ENCODE measurements at places on chromosomes 5 and 9. TPM values are rescaled to one million over a fixed set of nuclear protein-coding genes. Genes with fewer than 3 reads are reported as not detected.

Gene LCN1
- not detected for total RNA-seq

Gene SPATA31E1
- not detected for total RNA-seq

Gene STPG3
- not detected for total RNA-seq

Gene ZNF454
- 3.4 TPM for total RNA-seq

Gene AKNA
- total RNA-seq = 25.1 TPM

DNA sequence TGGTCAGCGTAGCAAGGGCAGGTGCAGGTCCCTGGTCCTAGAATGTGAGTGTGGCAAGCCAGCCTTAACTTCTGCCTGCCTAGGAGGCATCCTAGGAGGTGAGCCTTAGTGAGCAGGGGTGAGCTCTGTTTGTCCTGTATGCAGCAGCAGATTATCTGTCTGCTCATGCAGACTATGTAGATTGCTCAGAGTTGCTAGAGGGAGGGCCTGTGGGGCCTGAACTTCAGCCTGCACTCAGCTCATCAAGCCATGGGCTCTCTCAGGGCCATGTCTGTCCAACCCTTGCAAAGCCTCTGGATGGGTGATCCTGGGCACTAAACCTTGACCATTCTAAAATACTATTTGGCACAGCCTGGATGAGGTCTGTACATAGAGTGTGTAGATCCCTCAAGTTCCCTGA lies 8.5 kb upstream of the CTSL start:
- no peak overlapping the region for H3K27ac ChIP-seq
- H3K4me3 ChIP-seq = no peak overlapping the region
- no peaks in the 10 kb centered on the region for H3K27me3 ChIP-seq
- DNase-seq = no peak
- no peaks in the 10 kb centered on the region for H3K36me3 ChIP-seq

DNA sequence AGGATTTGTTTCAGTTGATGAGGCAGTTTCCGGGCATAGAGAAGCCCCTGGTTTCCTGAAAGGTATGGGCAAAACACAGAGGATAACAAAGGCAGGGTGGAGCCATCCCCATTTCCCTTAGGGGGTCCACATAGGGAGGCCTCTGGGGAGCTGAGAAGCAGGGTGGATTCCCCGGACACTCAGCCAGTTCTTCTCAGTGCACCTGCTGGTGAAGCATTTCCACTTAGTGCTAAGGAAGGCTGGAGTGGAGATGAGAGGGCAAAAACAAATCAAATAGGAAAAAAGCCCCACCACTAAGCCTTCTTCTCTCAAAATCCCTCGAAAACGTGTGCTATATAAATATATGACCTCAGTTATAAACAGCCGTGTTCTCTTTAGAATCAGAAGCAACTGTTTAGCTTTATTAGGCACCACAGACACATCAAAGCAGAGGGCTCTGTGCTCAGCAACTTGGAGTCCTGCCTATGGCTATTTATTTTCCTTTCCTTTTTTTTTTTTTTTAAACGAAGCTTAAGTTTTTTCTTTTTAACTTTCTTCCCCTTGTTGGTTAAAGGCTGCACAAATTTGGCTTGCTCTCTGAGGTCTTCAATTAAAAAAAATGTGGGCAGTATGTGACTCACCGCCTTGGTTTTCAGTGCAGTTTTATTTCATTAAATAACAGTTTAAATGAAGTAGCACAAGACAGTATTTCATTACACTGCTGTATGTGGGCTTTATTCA lies 67.7 kb downstream of the PRDM6 start:
- H3K27me3 ChIP-seq = no peaks in the 10 kb centered on the region
- DNase-seq = no peak
- no peaks in the 10 kb centered on the region for H3K36me3 ChIP-seq
- no peak overlapping the region for H3K27ac ChIP-seq

DNA sequence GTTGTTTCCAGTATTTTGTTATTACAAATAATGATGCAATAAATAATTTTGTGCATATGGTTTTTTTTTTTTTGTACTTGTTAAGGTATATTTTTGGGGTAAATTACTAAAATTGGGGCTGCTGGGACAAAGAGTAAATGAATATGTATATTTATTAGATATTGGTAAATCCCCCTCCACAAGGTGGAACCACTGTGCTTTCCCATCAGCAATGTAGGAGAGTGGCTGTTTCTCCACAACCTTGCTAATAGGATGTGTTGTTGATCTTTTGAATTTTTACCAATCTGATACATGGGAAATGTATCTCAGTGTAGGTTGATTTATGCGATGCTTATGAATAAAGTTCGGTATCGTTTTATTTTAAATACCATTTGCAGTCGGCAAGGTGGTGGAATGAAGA lies 118.1 kb downstream of the TRPM3 start:
- H3K27me3 ChIP-seq = no peaks in the 10 kb centered on the region
- H3K36me3 ChIP-seq = no peaks in the 10 kb centered on the region
- no peaks in the 10 kb centered on the region for H3K4me1 ChIP-seq
- no peak for DNase-seq
- no peak overlapping the region for H3K27ac ChIP-seq

DNA sequence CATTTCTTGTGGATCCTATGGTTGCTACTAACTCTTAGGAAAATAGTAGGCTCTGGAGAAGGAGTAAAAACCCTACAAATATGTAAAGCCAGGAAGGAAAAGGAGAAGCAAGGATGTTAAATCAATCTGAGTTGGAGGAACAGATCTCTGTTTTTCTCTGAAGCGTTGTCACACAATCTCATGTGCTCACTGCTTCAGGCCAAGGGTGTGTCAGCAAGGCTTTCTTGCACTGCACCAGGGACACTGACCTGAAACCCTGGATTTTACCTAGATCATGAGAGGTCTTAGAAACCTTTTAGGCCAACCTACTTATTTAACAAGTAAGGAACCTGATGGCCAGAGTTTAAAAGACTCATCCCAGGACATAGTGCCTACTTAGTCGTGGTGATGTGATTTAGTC lies 12.5 kb upstream of the AGXT2 start:
- no peaks in the 10 kb centered on the region for H3K27me3 ChIP-seq
- DNase-seq = no peak
- H3K4me3 ChIP-seq = no peak overlapping the region

GRCh38 chr9:89436326-89436725 lies 61.6 kb downstream of the SEMA4D start:
- no peak overlapping the region for H3K27ac ChIP-seq
- H3K4me1 ChIP-seq = peaks cover 15% of the 10 kb centered on the region
- H3K4me3 ChIP-seq = no peak overlapping the region
- H3K36me3 ChIP-seq = no peaks in the 10 kb centered on the region
- no peak for DNase-seq

- no peaks in the 10 kb centered on the region for H3K27me3 ChIP-seq
- no peak for DNase-seq
- no peaks in the 10 kb centered on the region for H3K36me3 ChIP-seq
- peaks cover 15% of the 10 kb centered on the region for H3K4me1 ChIP-seq
- H3K4me3 ChIP-seq = no peak overlapping the region
Measured at GRCh38 chr5:142016556-142016955, 3.7 kb upstream of the GNPDA1 start.

GRCh38 chr5:198516-199196 lies 7.4 kb downstream of the LRRC14B start:
- DNase-seq = no peak
- no peaks in the 10 kb centered on the region for H3K4me1 ChIP-seq
- no peaks in the 10 kb centered on the region for H3K27me3 ChIP-seq
- H3K27ac ChIP-seq = no peak overlapping the region

- no peaks in the 10 kb centered on the region for H3K36me3 ChIP-seq
- no peak overlapping the region for H3K4me3 ChIP-seq
- no peak for DNase-seq
- H3K27me3 ChIP-seq = no peaks in the 10 kb centered on the region
- H3K27ac ChIP-seq = no peak overlapping the region
- H3K4me1 ChIP-seq = no peaks in the 10 kb centered on the region
Measured at GRCh38 chr5:107855171-107855570, 184.4 kb upstream of the EFNA5 start.

- no peaks in the 10 kb centered on the region for H3K36me3 ChIP-seq
- no peak overlapping the region for H3K4me3 ChIP-seq
- no peak for DNase-seq
- H3K4me1 ChIP-seq = no peaks in the 10 kb centered on the region
- H3K27ac ChIP-seq = no peak overlapping the region
- no peaks in the 10 kb centered on the region for H3K27me3 ChIP-seq
Measured at GRCh38 chr5:64587370-64587769, 81.6 kb downstream of the RGS7BP start.
